ENCODE measurements at places on chromosomes 11 and 22. TPM values are rescaled to one million over a fixed set of nuclear protein-coding genes. Genes with fewer than 3 reads are reported as not detected.

DNA sequence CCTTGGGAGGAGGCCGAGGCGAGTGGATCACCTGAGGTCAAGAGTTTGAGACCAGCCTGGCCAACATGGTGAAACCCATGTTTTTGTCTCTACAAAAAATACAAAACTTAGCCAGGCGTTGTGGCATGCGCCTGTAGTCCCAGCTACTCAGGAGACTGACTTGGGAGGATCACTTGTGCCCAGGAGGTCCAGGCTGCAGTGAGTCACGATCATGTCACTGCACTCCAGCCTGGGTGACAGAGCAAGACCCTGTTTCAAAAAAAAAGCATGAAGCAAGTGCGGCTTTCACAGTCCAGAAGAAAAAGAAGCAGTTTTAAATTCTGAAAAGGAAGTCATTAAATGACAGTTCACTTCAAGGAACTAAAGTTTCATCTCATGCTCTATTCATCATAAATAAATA, 7.1 kb upstream of the LTO1 start:
- H3K4me1 ChIP-seq, result no peaks in the 10 kb centered on the region
- H3K36me3 ChIP-seq, result no peaks in the 10 kb centered on the region
- no peaks in the 10 kb centered on the region for H3K27me3 ChIP-seq
- H3K27ac ChIP-seq, result no peak overlapping the region

TPP1 gene
- total RNA-seq, result 94.6 TPM

GRCh38 chr22:49576241-49577141, 251.2 kb downstream of the BRD1 start:
- no peak for DNase-seq
- H3K4me3 ChIP-seq, result no peak overlapping the region
- H3K36me3 ChIP-seq, result no peaks in the 10 kb centered on the region
- no peaks in the 10 kb centered on the region for H3K27me3 ChIP-seq

DNA sequence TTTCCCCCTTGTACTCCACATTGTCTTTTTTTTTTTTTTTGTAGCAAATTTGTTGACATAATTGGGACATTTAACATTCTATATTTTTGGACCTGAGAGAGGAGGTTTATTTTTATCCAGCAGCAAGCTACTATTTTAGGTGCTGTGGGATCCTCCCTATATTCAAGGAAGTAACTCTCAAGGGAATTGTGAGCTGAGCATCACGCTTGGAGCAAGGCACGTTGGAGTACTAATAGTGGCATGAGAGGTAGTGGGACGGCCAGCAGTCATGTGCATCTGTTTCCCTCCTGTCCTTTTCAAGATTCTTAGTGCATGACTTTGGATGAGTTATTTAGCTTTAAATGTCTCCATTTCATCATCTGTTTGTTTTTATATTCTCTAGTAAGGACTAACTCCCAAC, 52.3 kb downstream of the EXT2 start:
- no peak overlapping the region for H3K27ac ChIP-seq
- no peak overlapping the region for H3K4me3 ChIP-seq
- H3K27me3 ChIP-seq, result no peaks in the 10 kb centered on the region
- H3K4me1 ChIP-seq, result no peaks in the 10 kb centered on the region

CCDC157 gene
- total RNA-seq, result 3.5 TPM

DNA sequence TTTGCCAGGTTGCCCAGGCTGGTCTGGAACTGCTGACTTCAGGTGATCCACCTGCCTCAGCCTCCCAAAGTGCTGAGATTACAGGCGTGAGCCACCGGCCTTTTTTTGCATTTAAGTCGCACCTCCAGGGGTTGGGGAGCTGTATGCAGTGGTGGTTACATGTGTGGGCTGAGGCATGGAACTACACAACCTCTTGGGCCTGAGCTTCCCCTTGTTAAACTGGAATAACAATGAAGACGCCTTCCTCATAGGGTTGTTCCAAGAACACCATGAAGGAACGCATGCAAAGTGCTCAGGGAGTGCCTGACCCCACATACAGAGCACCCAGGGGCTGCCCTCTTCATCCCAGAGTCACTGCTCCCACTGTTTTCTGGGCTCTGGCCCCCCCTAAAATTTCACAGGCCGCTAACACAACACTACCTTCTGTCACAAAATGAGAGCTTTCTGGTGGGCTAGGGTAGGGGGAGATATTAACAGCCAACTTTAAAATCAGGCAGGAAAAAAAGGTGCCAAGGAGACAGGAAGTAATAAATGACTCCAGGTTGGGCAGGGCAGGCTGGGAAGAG, 1.3 kb upstream of the FAM118A start:
- peak overlapping the region; percentile 87 for H3K27ac ChIP-seq
- H3K4me1 ChIP-seq, result peaks cover 2% of the 10 kb centered on the region
- no peaks in the 10 kb centered on the region for H3K36me3 ChIP-seq
- no peak for DNase-seq
- H3K4me3 ChIP-seq, result no peak overlapping the region

DNA sequence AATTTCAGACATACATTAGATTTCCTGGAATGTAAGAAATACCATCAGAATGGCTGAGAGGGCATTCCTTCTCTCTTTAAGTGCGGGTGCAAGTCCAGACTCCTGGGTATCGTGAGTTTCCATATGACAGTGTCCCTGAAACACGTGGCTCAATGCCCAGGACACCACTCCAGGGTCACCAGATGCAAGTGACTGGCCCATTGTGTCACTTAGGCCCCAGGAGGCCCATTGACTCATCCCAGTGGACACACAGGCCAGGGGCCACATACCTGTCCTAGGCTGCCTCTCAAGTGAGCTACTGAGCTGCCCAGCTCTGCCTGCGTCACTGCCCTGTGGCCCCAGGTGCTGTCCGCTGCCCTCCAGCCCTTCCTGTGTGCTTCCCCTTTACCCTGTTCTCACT, 18.5 kb downstream of the FBLN1 start:
- H3K4me1 ChIP-seq, result no peaks in the 10 kb centered on the region
- no peak overlapping the region for H3K4me3 ChIP-seq
- H3K27ac ChIP-seq, result no peak overlapping the region
- no peaks in the 10 kb centered on the region for H3K27me3 ChIP-seq
- H3K36me3 ChIP-seq, result no peaks in the 10 kb centered on the region
- DNase-seq, result no peak

GRCh38 chr11:7019500-7020182, 505 bp downstream of the ZNF214 start:
- no peaks in the 10 kb centered on the region for H3K4me1 ChIP-seq
- peak overlapping the region; percentile 65 for H3K27ac ChIP-seq
- peak; percentile 20 for DNase-seq

IRAG1 gene
- total RNA-seq, result 43.6 TPM

GRCh38 chr11:76808171-76808570, 25.0 kb downstream of the TSKU start:
- no peak overlapping the region for H3K27ac ChIP-seq
- no peaks in the 10 kb centered on the region for H3K36me3 ChIP-seq
- H3K27me3 ChIP-seq, result no peaks in the 10 kb centered on the region
- no peak overlapping the region for H3K4me3 ChIP-seq
- DNase-seq, result no peak

- H3K27me3 ChIP-seq, result no peaks in the 10 kb centered on the region
- DNase-seq, result no peak
- H3K4me3 ChIP-seq, result no peak overlapping the region
Observed at GRCh38 chr22:22857607-22858558, 29.7 kb upstream of the IGLL5 start.

GLB1L2 gene
- total RNA-seq, result 45.6 TPM

OR5AR1 gene
- not detected for total RNA-seq

DNA sequence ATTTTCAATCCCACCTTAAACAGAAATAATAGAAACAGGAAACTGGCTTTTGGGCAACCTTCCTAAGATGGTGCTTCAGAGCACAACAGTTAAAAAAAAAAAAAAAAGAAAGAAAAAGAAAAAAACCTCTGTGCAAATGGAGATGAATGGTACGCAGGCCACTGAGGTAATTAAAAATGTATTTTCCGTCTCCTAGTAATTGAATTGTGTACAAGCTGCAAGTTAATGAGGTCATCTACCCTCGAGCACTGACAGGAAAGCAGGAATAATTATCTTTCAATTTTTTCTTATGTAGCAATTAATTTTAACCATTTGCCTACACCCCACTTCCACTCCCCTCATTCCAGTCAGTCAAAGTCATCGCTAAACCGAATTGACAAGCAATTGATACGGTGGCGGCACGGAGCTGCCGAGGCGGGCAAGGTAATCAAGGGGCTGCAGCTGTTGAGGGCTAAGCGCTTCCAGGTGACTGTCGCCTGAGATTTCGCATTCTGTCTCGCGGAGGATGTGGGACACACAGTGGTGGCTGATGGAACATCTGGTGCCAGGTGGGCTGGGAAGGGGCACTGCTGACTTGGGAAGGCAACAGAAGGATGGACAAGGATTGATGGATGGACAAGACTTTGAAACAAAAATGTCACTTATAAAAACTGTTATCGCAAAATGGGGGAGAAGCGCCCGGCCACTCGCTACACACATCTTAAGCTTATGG, 109.4 kb downstream of the RCN1 start:
- no peak for DNase-seq
- H3K27ac ChIP-seq, result no peak overlapping the region
- H3K4me1 ChIP-seq, result no peaks in the 10 kb centered on the region

GRCh38 chr11:66311470-66311964, 5.3 kb downstream of the CD248 start:
- H3K4me1 ChIP-seq, result no peaks in the 10 kb centered on the region
- no peak for DNase-seq
- H3K36me3 ChIP-seq, result no peaks in the 10 kb centered on the region
- H3K4me3 ChIP-seq, result peak overlapping the region; percentile 43
- no peaks in the 10 kb centered on the region for H3K27me3 ChIP-seq

DNA sequence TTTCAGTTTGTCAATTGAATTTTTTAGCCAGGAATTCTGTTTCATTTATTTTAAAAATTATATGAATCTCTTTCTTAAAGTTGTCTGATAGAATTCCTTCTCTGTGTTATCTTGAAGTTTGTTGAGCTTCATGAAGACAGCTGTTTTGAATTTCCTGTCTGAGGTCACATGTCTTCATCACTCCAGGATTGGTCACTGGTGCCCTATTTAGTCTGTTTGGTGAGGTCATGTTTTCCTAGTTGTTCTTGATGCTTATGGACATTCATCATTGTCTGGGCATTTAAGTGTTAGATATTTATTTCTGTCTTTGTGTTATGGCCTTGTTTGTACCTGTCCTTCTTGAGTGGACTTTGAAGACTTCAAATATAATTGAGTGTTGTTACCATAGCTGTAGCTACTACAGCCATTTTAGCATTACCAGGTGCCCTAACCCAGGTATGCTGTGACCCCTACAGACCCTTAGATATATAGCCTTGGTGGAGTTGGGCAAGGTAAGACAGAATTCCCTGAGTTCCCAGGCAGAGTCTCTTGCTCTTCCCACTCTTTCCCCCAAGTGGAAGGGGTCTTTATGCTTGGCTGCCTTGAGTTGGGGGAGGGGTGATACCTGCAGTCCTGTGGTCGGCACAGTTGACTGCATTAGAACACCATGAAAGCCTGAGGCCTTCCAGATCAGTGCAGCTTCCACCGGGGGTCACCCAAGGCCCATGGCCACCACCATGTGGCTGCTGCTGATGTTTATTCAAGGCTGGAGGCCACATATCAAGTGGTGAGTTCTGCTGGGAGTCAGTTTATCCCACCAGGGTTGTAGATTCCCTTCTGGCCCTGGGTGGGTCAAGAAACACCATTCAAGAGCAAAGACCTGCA, 229.6 kb downstream of the DYNC2H1 start:
- no peak overlapping the region for H3K4me3 ChIP-seq
- H3K4me1 ChIP-seq, result no peaks in the 10 kb centered on the region
- no peak for DNase-seq
- H3K27ac ChIP-seq, result no peak overlapping the region

DNA sequence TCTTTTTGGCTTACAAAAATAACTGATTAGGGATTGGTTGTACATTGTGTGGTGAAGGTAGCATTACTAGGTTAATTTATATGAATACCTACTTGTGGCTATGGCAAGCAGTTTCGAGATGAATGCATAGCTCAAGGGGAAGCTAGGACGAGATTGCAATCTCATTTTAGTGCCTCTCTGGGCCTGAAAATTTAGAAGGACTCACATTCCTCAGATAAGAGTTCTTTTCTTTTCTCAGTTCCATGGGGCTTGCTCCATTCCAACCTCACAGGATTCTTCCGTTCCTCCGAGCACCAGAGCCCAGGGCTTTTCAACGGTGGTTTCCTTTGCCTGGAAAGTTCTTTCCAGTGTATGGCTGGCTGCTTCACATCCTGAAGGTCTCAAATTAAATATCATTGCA, 82.1 kb downstream of the CECR2 start:
- no peaks in the 10 kb centered on the region for H3K27me3 ChIP-seq
- DNase-seq, result no peak
- no peak overlapping the region for H3K4me3 ChIP-seq
- no peak overlapping the region for H3K27ac ChIP-seq

MS4A15 gene
- total RNA-seq, result not detected

GRCh38 chr22:43228330-43228729, 41.4 kb upstream of the TTLL12 start:
- peaks cover 8% of the 10 kb centered on the region for H3K4me1 ChIP-seq
- no peak for DNase-seq

- DNase-seq, result no peak
- H3K4me3 ChIP-seq, result no peak overlapping the region
- H3K36me3 ChIP-seq, result no peaks in the 10 kb centered on the region
- no peaks in the 10 kb centered on the region for H3K27me3 ChIP-seq
- no peak overlapping the region for H3K27ac ChIP-seq
- no peaks in the 10 kb centered on the region for H3K4me1 ChIP-seq
Observed at GRCh38 chr11:122323754-122324421, 207.9 kb upstream of the BLID start.

DNA sequence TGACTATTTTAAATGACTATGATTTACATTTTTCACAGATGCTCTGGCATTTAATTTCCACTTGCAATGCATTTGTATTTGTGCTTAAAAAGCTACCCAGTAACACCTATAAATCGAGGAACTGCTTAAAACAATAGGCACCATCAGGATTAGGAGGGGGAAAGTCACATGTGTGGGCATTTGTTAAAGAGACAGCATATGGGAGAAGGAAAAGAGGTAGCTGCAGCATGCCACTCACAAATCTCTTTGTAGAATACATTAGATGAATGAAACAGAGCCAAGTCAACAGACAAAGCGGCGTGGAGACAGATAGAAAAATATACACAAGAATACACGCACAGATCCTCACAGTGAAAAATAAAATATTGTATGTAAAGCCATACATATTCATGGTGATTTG, 228.0 kb downstream of the CADM1 start:
- no peaks in the 10 kb centered on the region for H3K27me3 ChIP-seq
- H3K27ac ChIP-seq, result no peak overlapping the region
- no peak for DNase-seq
- no peaks in the 10 kb centered on the region for H3K4me1 ChIP-seq
- H3K4me3 ChIP-seq, result no peak overlapping the region
- H3K36me3 ChIP-seq, result no peaks in the 10 kb centered on the region

Measured in prostate gland (tissue), 2 donors.